ENCODE measurements at places on chromosomes 6 and 20. TPM values are rescaled to one million over a fixed set of nuclear protein-coding genes. Genes with fewer than 3 reads are reported as not detected.

Gene ALDH8A1
- total RNA-seq, result 0.55 TPM

Gene POLR1H
- 33.9 TPM for total RNA-seq

Gene RBM24
- total RNA-seq, result 69.4 TPM

Gene C20orf204
- total RNA-seq, result 2.9 TPM

Gene AVP
- not detected for total RNA-seq

DNA sequence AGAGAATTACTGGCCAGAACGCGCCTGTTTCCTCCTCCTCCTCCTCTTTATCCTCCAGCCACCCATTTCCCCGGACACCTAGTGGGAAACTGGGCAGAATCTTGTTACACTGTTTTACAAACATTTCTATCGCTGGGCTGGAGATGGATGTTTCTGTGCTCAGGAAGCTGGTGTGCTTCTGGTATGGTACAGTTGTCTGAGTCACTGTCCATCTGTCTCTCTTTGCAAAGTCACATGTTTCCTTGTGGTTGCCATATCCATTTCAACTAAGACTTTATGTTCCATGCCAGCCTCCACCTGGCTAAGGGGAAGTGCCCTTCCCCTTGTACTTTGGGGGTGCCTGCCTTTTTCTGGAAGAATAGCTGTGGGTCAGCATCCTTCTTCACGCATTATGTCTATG, 52.9 kb upstream of the SLC22A16 start:
- DNase-seq, result no peak

DNA sequence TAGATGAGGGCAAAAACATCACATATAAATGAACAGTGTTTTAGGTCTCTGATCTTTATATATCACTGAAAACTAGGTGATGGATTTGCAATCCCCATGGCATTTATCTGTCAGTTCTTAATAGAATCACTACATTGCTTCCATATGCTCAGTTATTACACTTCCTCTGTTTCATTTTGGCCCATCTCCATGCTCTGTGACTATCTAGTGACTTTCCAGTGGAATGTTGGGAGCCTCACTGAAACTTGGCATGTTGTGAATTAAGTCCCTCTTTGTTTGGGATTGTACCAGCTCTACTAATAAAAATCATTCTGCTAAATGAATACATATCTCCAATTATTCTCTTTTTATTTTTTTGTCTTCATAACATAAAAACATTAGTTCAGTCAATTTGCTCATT, 226.1 kb upstream of the CEP162 start:
- no peak for DNase-seq

- no peak for DNase-seq
Measured at GRCh38 chr6:168493976-168494375, 53.0 kb downstream of the SMOC2 start.

DNA sequence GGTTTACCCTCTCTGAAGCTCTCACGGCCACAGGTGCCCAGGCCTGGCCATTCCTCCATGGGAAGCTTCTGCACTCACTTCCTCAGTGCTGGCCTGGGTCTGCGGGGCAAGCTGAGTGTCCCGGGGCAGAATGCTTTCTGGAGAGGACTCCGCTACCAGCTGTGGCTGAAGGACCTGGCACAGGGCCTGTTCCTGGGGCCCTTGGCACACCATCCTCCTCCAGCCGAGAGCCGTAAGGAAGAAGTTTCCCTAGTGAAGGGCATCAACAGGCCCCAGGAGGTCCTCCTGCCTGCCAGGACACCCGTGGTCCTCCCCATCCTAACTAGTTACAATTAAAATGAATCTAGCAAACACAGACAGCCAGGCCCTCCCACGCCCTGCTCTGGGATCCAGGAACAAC, 14.0 kb upstream of the KCNK15 start:
- no peak for DNase-seq

DNA sequence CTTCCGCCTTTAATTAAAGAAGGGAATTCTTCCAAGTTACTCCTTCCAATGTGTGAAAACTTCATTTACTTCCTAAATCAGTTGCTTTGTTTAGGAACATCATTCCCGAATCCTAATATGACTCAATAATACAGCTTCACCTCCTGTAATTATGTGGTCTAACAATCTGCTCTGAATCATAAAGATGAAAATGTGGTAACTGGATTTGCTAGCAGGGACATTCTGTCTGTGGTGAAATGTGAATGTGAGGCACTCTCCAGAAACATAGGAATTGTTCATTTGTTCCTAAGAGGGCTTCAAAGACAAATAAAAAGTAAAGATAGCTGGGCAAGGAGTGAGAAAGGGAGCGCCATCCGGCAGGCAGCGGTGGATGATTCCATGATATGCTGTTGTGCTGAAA, 678.1 kb downstream of the KIF16B start:
- DNase-seq, result no peak

DNA sequence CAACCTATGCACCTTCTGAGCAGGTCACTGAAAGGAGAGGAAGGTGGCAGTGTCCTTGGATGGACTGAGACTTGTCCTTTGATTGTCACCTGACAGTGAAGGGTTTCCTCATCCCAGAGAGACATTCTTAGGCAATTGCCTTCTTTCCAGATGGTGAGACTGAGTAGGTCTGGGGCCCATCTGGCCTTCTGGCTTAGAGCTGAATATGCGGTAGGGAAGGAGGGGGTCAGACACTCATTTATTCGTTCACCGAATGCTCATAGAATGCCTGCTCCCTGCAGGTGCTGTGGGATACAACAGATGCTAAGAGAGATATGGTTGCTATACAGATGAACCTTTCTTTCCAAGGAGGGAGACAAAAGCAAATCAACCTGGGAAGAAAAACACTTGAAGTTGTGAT, 76.8 kb downstream of the BMP6 start:
- no peak for DNase-seq

DNA sequence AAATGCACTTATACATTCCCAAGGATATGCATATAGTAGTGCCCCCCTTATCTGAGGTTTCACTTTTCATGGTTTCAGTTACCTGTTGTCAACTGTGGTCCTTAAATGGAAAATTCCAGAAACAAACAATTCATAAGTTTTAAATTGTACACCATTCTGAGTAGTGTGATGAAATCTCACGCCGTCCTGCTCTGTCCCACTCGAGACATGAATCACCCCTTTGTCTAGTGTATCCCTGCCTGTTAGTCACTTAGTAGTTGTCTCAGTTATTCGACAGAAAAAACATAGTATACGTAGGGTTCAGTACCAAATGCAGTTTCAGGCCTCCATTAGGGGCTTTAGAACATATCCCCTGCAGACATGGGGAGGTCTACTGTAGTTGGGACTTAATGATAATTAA, 57.0 kb downstream of the MAP1LC3A start:
- no peak for DNase-seq

DNA sequence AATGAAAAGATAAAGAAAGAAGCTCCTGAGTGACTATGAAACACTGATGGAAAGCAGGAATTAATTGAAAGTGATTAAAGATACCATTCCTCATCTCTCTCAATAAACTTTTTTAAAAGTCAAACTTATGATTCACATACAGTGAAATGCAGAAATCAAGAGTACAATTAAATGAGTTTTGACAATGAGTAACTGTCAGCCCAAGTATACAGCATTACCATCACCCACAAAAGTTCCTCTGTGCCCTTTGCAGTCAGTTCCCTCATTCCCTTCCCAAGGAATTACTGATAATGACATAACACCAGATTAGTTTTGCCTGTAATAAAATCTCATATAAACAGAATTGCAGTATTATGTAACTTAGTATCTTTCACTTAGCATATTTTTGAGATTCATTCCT, 44.5 kb downstream of the ATG5 start:
- no peak for DNase-seq

DNA sequence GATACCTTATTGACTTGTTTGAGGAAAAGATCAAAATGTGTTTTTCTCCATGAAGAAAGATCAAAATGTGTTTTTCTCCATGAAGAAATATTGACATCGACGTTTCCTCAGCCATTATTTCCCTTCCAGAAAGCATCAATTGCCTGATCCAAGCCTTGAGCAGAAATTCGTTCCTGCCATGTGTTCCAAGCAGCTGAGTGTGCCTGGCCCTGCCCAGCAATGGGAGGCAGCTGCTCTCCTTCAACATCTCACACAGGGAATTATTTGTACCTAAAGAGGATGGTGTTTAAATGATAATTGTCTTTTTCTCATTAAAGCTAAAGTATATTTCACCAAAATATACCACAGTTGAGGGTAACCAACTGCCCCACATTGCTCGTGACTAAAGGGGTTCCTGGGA, 7.8 kb upstream of the DUSP22 start:
- DNase-seq, result no peak

GRCh38 chr6:33670971-33671743, 40.3 kb downstream of the UQCC2 start:
- no peak for DNase-seq

DNA sequence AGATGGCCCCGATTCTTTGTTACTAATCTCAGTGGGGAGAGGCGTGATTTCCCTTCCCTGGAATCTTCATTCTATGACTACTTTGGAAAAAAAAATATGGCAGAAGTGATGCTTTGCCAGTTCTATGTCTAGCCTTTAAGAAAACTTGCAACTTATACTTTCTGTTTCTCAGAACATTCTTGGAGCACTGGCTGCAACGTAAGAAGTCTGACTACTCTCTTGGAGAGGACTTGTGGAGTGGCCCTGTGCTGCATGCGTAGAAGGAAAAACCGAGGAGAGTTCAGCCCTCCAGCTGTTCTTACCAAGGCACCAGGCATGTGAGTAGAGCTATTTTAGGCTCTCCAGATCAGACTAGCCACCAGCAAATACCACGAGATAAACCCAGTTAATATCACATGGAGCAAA, 77.6 kb upstream of the STXBP5 start:
- DNase-seq, result no peak

GRCh38 chr6:99709062-99709461, 102.4 kb downstream of the PRDM13 start:
- no peak for DNase-seq

- peak; percentile 25 for DNase-seq
Measured at GRCh38 chr20:45470262-45470931, 844 bp downstream of the WFDC2 start.

- no peak for DNase-seq
Measured at GRCh38 chr20:63177785-63178445, 38.0 kb downstream of the YTHDF1 start.

DNA sequence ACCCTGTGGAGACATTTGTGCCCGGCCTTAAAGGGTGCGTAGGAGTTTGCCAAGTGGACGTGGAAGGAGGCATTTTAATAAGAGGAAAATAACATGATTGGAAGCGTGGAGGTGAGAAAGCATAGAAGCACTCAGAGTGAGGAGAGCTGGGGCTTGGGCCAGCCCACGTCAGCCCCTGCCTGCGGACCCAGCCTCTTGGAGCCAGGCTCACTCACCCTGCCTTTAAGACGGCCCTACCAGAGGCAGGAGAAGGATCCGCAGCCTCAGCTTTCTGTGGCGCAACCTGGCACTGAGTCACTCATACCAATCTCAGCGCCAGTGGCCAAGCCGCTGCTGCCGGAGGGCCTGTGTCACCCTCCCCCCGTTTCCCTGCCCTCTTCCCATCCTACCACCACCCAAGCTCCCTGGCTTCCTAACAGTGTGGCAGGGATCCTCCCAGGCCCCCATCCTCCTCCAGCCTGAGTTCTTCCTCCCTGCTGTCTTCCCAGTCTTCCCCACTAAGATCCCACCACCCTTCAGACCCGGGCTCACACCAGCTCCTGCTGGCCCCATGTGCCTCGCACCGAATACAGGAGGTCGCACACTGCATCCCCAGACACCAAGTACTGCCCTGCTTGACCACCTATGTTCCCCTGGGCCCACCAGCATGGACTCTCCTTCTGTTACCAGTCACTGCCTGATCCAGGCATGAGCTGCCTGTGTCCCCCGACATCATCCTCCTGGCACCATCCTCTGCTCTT, 285.2 kb downstream of the UST start:
- peak; percentile 64 for DNase-seq

GRCh38 chr20:63964412-63964811, 5.3 kb downstream of the ZNF512B start:
- peak; percentile 20 for DNase-seq

GRCh38 chr6:75952128-75952527, 120.3 kb downstream of the IMPG1 start:
- DNase-seq, result no peak

DNA sequence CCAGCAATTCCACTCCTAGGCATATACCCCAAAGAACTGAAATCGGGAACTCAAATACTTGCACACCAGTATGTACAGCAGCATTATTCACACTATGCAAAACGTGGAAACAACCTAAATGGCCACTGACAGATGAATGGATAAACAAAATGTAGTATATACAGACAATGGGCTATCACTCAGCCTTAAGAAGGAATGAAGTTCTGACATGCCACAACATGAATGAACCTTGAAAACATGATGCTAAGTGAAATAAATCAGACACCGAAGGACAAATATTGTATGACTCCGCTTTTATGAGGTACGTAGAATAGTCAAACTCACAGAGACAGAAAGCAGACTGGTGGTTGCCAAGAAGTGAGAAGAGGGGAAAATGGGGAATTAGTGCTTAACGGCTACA, 59.1 kb upstream of the CCN6 start:
- DNase-seq, result no peak

GRCh38 chr6:184161-184700, 108.1 kb upstream of the DUSP22 start:
- DNase-seq, result no peak

DNA sequence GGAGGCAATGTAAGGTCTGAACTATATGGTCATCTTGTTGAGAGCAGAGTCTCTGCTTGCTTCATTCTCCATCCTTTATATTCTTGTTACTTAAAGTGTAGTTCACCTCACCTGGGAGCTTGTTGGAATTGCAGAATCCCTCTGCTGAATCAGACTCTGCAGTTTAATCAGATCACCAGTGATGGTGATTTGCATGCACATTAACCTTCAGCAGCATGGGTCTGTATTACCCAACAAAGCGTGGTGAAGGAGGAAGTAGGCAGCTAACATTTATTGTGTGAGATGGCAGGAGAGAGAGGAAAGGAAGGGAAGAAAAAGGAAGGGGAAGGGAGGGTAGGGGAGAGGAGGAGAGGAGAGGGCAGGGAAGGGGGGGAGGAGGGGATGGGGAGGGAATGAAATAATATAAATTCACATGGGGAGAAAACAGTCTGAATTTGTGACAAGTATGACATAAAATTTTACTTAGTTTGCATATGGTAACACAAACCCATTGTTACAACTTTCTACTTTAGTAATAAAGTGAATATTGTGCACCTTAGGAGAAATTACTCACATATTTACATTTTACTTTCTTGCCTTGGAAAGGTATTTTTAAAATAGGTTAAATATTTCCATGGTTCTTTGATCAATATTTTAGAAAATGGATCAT, 740.7 kb downstream of the DHX35 start:
- DNase-seq, result no peak

DNA sequence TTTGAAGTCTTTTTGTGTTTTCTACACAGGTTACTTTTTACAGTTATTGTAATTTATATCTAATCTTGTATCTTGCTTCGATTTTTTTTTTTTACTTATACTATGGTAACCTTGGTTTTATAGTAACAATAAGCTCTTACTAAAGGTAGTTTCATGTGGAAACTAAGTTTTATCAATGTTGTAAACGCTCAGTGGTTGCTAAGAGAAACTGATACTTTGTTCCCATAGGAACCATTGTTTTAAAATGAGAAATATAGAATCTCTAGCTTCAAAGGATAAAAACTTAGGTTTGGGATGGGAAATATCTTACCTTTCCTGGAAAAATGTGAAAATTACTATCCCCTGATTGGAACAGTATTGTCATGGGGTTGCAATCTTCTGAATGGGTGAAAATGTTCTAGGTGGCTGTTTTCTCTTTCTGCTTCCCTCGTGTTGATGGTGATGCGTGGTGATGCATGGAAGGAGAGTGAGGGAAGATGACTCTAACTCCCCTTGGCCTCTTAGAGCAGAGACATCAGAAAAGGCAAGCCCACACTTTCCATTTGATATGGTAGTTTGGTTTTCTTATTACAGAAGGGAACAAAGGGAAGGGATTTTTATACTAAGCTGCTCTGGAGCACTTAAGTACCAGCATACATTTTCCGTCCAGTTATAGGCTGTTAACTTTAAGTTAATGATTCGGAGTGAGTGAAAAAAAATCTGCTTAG, 23.5 kb upstream of the BACH2 start:
- DNase-seq, result no peak

Measured in uterus (tissue), 4 donors.